Activated T-cell treated with anti-CD3 and anti-CD28 coated beads, Interleukin-2, amount 50 U/mL, for 1 hour (primary cell): ENCODE measurements at places on chromosomes 2 and 18.

DNA sequence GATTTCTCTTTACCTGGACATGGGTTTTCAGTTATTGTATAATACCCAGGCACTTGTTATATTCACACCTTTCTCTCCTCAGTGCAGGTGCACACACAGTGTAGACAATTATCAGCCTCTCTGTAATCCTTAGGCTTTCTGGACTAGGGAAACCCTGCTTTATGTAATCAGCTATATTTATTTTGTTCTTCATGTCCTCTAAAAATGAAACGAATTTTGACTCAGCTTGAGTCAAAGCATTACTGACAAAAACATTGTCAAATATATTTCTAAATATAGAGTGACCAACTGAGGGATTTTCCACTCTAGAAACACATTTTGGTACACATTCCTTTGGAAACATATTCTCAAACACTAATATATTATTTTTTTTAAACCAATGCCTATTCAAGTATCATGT, 144.8 kb upstream of the GULP1 start:
- no peak for DNase-seq

GRCh38 chr2:215236131-215236530, 75.7 kb upstream of the ATIC start:
- DNase-seq: no peak

DNA sequence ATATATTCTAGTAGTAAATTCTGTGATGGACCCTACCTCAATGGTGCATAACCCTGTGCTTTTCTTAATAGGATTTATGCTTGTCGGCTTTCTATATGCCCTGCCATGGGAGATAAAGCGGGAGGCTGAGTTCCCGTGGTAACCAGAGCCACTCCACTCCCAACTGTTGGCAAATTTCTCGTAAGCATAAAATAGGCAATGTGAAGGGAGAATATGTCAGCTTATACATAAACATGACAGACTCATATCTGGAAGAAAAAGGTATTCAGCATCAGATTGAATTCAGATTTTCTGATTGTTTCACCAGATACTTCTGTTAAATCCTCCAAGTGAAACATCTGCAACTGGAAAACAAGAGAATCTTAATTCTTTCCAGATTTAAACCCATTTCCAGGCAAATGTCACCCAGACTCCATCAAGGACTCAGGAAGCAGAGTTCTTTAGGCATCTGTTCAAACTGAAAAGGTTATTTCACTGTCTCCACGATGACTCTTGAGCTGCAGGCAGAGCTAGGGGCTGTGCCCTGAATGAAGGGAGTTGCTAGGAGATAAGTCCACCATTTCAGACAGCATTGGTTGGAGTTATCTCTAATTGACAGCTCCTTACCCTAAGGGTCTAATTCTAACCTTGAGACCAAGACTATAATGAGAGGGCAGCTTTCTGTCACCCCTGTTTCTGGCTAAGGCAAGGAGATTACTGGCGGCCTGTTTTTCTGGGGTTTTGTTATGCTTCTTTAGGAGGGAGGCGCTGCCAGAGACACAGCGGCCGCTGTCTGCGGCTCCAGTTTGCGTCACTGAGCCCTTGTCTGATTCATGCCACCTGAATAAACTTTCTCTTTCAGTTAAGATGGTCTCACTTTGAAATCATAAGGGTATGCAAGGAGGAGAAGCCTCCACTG, 381.3 kb downstream of the SOX11 start:
- no peak for DNase-seq

- no peak for DNase-seq
Observed at GRCh38 chr18:70334264-70334663, 45.4 kb downstream of the SOCS6 start.

DNA sequence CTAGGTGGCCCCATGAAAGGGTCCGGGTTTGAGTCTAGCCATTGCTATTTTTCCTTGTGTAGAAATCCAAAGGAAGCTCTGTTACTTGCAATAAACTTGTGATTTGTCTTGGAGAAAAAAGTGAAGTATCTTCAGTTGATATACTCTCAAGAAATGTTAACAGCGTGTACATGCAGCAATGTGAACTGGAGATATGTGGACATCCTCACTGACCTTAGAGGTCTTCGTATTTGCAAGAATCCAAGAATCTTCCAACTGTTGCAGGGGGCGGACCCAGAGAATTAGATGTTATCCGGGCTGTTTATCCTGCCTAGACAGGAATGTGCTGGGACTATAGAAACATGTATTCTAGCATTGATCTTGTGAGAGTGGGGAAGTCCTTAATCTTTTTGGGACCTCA, 187.6 kb downstream of the KCNS3 start:
- no peak for DNase-seq

DNA sequence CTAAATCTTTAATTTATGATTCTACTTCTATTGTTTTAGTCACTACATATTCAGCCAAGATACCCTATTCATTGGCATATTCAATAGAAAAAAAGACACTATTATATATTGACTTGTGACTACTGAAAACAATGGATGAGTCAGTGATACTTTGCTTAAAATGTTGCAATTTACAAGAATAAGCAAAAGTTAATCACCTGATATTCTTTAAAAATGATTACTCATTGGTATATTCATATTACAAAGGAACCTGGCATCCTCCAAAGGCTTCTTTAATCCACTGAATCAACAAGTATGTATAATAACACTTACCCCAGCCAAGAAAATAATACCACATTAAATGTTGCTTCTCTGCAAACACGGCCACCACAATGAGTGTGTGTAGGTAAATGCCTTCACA, 87.8 kb downstream of the CALCRL start:
- no peak for DNase-seq
